ENCODE measurements at places on chromosomes 3 and 15.

GRCh38 chr3:4730719-4731118 is 237.6 kb downstream of the ITPR1 start:
- DNase-seq, result no peak

- DNase-seq, result no peak
These were observed 23.2 kb downstream of the SERPINI2 start for GRCh38 chr3:167450675-167451074.

- DNase-seq, result no peak
These were observed 13.1 kb downstream of the COL8A1 start for GRCh38 chr3:99651531-99651930.

- DNase-seq, result no peak
These were observed 548 bp upstream of the BTBD1 start for GRCh38 chr15:83067638-83067962.

DNA sequence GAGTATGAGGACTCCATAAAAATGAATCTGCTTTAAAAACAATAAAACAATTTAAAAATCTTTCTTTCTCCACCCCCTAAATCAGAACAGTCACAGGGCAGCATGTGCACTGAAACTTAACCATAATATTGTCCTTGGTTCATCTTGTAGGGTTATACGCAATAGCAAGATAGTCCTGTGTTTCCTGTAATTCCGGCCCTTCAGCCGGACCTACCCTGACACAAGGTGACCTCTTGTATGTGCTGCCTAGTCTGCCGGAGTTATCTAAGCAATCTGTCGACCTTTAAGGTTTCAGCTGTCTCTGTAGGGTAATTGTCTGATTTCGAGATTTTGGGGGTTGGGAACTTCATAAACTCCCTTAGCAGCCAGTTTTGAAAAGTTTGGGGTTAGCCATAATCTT is 99.9 kb downstream of the DHX36 start:
- no peak for DNase-seq

- DNase-seq, result peak; percentile 38
These were observed 11.1 kb downstream of the ALPK3 start for GRCh38 chr15:84828086-84828908.

GRCh38 chr3:53236112-53236841 is 19.5 kb downstream of the TKT start:
- DNase-seq, result no peak

- no peak for DNase-seq
These were observed 508.6 kb upstream of the IL12A start for GRCh38 chr3:159480046-159480445.

DNA sequence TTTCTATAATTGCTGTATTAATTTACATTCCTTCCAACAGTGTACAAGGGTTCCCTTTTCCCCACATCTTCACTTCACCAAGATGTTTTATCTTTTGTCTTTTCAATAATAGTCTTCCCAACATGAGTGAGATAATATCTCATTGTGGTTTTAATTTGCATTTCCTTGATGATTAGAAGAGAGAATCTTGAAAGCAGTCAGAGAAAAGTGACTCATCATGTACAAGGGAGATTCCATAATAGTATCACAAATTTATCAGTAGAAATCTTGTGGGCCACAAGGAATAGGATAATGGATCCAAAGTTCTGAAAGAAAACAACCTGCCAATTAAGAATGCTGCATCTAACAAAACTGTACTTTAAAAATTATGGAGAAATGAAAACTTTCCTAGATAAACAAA is 189.3 kb downstream of the NECTIN3 start:
- DNase-seq, result no peak

- no peak for DNase-seq
These were observed 155.0 kb downstream of the EPHA3 start for GRCh38 chr3:89262309-89262929.

DNA sequence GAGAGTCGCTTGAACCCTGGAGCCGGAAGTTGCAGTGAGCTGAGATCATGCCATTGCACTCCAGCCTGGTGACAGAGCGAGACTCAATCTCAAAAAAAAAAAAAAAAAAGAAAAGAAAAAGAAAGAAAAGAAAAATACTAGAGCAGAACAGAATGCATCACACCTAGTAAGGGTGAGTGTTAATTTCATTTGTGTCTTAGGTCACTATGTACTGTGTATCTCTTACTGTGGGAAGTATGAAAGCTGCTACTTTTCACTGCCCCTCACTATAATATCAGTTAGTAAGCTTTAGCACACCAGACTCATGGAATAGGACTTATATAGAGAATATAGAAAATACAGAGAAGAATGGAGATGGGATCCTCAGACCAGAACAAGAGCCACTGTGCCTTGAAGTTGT is 45.9 kb upstream of the RASA2 start:
- no peak for DNase-seq

GRCh38 chr3:191282251-191283185 is 46.7 kb upstream of the CCDC50 start:
- DNase-seq, result no peak

DNA sequence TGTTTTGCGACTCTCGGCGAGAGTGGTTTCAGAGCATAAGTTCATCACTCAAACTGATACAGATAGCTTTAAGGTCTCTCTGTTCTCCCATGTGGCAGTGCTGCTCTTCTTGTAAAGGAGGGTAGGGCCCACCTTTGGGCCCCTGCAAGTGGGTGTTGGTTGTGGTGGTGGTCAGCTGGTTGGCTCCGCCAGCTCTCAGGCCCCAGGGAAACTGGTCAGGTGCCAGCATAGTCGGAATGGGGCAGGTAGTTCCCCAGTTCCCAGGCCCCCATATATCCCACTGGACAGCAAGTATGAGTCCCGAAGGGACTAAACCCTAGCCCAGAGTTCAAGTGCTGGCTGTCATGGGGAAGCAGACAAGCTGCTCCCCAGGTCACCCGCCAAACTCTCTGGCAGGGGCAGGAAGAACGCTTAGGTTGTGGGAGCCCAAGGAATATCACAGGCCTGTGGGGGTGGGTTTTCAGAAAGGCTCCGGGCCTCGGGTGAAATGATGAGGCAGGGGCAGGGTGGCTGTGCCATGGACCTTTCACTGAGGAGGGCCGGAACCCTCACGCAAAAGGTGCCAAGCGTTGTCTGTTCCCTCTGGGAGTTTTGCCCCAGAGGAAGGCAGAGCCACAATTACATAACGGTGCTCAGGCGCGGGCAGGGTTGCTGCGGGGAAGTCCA is 185.1 kb downstream of the EFHB start:
- DNase-seq, result no peak

GRCh38 chr3:57421336-57421735 is 122.8 kb downstream of the DNAH12 start:
- no peak for DNase-seq

DNA sequence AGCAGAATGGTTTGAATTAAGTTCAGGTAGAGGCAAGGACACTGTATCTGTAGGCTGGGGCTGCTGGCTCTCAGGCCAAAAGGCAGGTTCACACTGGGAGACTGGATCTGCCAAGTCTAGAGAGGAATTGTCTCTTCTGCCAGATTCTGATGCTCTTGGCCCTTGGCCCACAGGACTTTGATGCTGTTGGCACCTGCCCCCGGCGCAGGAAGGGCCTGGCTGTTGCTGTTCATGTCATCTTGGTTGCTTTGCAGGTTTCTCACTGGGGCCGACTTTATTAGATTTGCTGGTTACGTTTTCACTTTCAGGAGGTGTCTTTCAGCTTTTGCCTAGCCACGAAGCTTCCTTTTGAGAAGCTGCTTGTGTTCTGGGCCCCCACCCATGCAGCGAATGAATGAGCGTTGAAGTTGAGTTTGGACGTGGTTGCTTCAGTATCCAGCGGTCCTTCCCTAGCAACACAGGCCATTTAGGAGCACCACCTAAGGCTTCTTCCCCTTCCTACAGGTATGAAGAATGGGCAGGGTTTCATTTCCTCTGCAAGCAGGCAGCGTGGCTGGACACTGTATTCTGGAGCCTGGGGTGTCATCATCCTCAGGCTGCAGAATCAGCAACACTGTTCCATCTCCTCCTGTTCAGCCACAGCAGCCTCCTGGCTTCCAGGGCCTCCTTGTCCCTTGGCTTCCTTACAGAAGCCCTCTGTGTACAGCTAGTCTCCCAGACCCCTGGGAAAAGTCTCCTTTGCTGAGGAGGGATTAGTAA is 65.6 kb upstream of the PRR23C start:
- peak; percentile 22 for DNase-seq

GRCh38 chr3:99472385-99472784 is 166.0 kb upstream of the COL8A1 start:
- DNase-seq, result no peak

DNA sequence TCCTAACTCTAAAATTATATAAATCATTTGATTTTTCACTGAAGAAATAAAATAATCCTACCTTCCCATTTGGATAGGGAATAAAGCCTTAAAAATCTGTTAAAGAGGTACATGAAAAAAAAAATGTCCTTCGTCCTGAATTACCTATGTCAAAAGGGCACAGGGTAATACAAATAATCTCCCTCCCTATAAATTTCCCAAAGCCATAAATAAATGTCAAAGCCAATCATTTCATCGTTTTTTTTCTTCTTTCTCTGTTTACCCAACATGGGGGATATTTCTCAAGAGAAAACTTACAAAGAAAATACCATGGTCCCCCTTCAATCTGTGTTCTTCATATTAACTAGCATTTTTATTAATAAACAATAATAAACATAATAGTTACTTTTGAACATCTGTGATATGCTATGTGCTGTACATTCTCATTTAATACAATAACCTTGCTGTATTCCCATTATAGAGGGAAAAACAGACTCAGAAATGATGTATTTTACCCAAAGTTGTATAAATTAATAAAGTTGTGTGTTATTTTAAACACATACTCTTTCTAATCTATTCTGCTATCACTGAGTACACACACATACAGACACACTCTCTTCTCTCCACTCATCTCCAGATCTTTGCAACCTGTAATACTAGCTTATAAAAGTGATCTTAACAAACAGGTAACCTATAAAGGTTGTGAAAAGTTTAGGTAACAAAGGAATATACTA is 910 bp upstream of the ANKRD28 start:
- DNase-seq, result no peak

DNA sequence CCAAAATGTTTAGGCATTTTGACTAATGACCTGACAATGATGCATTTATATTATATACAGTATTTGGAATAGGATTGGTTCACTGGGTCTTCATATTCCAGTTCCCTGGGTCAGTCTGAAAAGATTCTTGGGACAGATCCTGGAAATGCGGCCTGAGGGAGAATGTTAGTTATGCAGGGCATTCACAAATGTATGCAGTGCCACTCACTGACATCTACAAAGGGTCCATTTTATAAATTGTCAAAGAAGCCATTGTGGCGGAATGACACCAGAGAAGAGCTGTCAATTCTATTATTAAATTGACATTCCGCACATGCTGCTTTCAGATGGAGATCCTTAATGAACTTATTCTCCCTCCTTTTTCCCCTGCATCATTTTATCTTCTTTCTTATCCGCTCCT is 176.6 kb downstream of the VGLL3 start:
- DNase-seq, result no peak

GRCh38 chr3:11481556-11481955 is 162.2 kb downstream of the VGLL4 start:
- no peak for DNase-seq

- DNase-seq, result no peak
These were observed 21.7 kb downstream of the GPR176 start for GRCh38 chr15:39898317-39898716.

- DNase-seq, result peak; percentile 77
These were observed 17.5 kb downstream of the GRAMD2A start for GRCh38 chr15:72179950-72180581.

DNA sequence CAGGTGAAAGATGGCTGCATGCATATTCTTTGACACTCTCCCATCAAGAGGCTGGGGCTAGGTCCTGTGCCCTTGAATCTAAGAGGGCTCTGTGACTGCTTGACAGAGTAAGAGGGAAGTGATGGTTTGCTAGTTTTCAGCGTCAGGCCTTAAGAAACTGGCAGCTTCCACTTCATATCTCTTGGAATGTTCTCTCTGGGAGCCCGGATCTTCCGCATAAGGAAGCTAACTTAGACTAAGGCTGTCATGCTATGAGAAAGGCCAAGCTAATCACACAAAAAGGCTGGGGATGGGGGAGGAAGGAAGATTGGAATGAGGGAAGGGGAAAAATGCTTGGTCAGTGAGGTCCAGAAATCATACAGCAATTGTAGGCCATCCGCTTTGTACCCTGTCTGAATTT is 50.0 kb downstream of the MB21D2 start:
- no peak for DNase-seq

GRCh38 chr3:183896184-183896583 is 11.5 kb upstream of the PARL start:
- DNase-seq, result no peak

- no peak for DNase-seq
These were observed 6.3 kb downstream of the THBS1 start for GRCh38 chr15:39587096-39587721.

- DNase-seq, result no peak
These were observed 243.5 kb downstream of the NFKBIZ start for GRCh38 chr3:102092617-102093466.

GRCh38 chr15:92391640-92392039 is 2.0 kb upstream of the ST8SIA2 start:
- no peak for DNase-seq

DNA sequence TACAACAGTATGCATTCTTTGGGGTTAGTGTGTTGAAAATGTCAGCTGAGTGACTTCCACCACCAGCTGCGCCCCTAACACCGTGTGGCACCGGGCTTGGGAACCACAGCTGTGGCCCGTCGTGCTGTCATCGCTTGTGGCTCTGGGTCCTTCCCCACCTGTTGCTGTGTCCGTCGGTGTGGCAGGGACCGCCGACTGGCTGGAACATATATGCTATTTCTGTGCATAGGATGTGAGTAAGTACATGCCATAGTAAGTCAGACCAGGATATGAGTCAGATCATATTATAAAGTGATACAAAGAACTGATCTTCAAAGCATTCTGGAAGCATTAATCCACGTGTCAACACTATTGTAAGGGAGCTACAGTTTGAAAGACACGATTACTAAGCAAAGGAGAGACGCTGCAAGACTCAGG is 31.9 kb downstream of the EHD4 start:
- DNase-seq, result no peak

DNA sequence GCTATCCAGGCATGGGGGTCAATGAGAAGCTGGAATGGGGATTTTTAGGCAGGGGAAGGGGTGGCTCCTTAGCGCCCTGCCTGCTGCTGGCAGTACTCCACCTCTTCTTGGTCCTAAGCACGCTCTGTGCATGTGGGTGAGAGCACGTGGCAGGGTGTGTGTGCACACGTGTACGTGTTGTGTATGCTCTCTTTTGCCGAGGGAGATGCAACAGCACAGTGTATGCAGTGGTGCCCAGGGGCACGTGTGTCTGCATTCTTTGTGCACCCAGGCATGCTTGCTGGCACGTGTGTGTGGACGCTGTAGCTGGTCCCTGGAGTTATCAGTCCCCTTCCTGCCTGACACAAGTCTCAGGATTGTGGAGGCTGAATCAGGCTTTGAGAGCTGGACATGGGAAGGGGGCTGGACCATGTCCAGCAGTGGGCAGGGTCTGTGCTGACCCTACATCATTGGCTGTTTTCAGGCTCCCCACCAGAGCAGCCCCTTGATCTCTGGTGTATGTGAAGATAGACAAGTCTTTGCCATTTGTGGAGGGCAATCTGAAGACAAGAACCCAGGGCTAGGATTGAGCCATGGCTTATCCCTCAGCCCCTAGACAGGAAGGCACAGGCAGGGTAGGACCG is 1.9 kb upstream of the CAMKV start:
- no peak for DNase-seq

GRCh38 chr3:162094301-162094700 is 597.7 kb downstream of the OTOL1 start:
- no peak for DNase-seq
